ENCODE measurements at places on chromosomes 2 and 18. TPM values are rescaled to one million over a fixed set of nuclear protein-coding genes. Genes with fewer than 3 reads are reported as not detected.

Gene SCRN3
- polyA plus RNA-seq: 9.0 TPM

Gene PTPRN
- polyA plus RNA-seq: not detected

Gene TUBA4B
- polyA plus RNA-seq: 0.07 TPM

Gene TMEM37
- 0.16 TPM for polyA plus RNA-seq

Gene HTR2B
- polyA plus RNA-seq: not detected

Gene DOK6
- not detected for polyA plus RNA-seq

Gene MAP4K4
- polyA plus RNA-seq: 41.7 TPM

Gene C2orf78
- polyA plus RNA-seq: not detected

Gene ACMSD
- polyA plus RNA-seq: not detected

Gene ABI2
- polyA plus RNA-seq: 14.9 TPM

Gene ANKRD62
- polyA plus RNA-seq: not detected

Gene SLC23A3
- polyA plus RNA-seq: 0.51 TPM

Gene TGFA
- polyA plus RNA-seq: 37.1 TPM

Gene RAD51AP2
- not detected for polyA plus RNA-seq

Gene SLC4A5
- polyA plus RNA-seq: 0.14 TPM

Gene GNAL
- 0.31 TPM for polyA plus RNA-seq

Gene KLHL29
- polyA plus RNA-seq: 2.5 TPM

Gene GAL3ST2
- polyA plus RNA-seq: not detected

Gene CSRNP3
- 0.57 TPM for polyA plus RNA-seq

Gene RNF152
- 2.1 TPM for polyA plus RNA-seq

Gene FAM124B
- polyA plus RNA-seq: not detected

Gene RGPD4
- polyA plus RNA-seq: not detected

Gene IL18R1
- 0.60 TPM for polyA plus RNA-seq

Gene RAX
- polyA plus RNA-seq: not detected

Gene SOWAHC
- 11.5 TPM for polyA plus RNA-seq

Gene CCDC68
- 0.78 TPM for polyA plus RNA-seq

Gene FAM237A
- not detected for polyA plus RNA-seq

Gene CFC1
- polyA plus RNA-seq: not detected

Gene GPR55
- polyA plus RNA-seq: not detected

Gene DLX2
- 1.9 TPM for polyA plus RNA-seq

Gene PROC
- 0.18 TPM for polyA plus RNA-seq

Gene ANKRD30BL
- not detected for polyA plus RNA-seq

Gene HOXD12
- not detected for polyA plus RNA-seq

Gene DUSP2
- polyA plus RNA-seq: 2.5 TPM

Gene HYCC2
- polyA plus RNA-seq: 1.1 TPM

Gene MYCN
- polyA plus RNA-seq: 0.19 TPM
